NCI-H774 (cell line): ENCODE measurements at places on chromosomes 16 and 17.
A peak's percentile ranks its signal among the peaks of the same experiment; 100 is the strongest.

DNA sequence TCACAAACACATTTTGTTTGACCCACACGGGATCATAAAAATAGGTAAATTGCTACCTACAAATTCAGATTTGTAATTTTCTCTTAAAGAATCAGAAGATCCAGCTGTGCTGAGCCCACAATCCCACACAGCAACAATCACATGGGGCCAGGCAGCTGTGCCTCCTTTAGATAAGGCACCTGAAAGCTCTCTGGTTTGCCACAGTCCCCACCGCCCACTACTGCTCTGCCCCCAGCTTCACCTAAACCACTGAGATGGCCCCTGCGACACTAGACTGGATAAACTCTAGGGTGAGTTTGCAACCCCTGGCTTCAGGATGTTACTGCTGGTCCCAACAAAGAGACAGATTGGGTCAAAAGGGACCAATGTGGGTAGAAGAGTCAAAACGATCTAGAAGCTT lies 96.8 kb downstream of the GSG1L start:
- DNase-seq: no peak

DNA sequence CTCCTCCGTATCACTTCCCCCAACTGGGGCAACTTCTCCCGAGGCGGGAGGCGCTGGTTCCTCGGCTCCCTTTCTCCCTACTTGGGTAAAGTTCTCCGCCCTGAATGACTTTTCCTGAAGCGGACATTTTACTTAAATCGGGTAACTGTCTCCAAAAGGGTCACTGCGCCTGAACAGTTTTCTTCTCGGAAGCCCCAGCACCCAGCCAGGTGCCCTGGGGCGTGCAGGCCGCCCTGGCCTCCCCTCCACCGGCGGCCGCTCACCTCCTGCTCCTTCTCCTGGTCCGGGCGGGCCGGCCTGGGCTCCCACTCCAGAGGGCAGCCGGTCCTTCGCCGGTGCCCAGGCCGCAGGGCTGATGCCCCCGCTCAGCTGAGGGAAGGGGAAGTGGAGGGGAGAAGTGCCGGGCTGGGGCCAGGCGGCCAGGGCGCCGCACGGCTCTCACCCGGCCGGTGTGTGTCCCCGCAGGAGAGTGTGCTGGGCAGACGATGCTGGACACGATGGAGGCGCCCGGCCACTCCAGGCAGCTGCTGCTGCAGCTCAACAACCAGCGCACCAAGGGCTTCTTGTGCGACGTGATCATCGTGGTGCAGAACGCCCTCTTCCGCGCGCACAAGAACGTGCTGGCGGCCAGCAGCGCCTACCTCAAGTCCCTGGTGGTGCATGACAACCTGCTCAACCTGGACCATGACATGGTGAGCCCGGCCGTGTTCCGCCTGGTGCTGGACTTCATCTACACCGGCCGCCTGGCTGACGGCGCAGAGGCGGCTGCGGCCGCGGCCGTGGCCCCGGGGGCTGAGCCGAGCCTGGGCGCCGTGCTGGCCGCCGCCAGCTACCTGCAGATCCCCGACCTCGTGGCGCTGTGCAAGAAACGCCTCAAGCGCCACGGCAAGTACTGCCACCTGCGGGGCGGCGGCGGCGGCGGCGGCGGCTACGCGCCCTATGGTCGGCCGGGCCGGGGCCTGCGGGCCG lies 1.6 kb downstream of the HIC1 start:
- DNase-seq: no peak

GRCh38 chr16:84791088-84791487 lies 28.7 kb upstream of the CRISPLD2 start:
- no peak for DNase-seq

- DNase-seq: no peak
These were observed 33.2 kb downstream of the CYTH1 start for GRCh38 chr17:78748730-78749317.

DNA sequence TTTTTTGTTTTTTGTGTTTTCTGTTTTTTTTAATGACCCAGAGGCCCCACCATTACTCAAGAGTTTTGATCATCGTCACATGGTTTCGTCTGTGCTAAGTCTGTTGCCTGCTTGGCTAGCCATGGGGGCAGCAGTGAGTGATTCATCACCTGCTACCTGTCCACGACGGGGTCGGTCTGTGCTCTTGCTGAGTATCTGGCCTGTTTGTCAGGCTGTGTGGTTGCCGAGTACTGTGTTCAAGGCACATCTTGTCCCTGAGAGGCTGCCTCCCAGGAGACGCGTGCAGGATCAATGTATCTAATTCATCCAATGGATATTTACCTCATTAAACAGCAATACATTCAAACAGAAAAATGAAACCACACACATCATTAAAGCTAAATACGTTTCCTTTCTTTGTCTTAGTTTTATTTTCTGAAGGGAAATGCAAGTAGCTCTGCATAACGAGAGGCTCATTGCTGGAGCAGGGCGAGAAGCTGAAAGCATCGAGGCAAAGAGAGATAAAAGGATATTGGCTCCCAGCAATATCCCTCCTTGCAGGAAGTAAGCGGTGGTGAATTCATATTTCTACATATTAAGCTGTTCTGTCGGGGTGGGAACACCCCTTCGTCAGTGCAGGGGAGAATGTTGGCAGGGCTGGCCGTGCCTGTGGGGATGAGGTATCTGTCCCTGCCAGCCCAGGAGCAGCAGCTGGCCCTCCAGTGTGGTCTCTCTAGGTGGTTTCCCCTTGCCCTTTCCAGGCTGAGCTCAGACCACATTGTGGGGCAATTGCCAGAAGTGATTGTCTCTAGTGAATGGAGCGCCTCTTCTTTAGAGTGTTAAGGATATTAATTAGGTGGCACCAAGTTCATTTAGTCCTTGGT lies 166.2 kb upstream of the ASIC2 start:
- DNase-seq: no peak

- DNase-seq: peak; percentile 61
These were observed 5.9 kb upstream of the C16orf87 start for GRCh38 chr16:46836534-46837530.
